ENCODE measurements at places on chromosomes 7 and 10.
A peak's percentile ranks its signal among the peaks of the same experiment; 100 is the strongest.

- no peak for DNase-seq
Observed at GRCh38 chr10:997266-998022, 9.2 kb downstream of the GTPBP4 start.

GRCh38 chr10:110597476-110597875, 30.0 kb downstream of the SMC3 start:
- DNase-seq: no peak

DNA sequence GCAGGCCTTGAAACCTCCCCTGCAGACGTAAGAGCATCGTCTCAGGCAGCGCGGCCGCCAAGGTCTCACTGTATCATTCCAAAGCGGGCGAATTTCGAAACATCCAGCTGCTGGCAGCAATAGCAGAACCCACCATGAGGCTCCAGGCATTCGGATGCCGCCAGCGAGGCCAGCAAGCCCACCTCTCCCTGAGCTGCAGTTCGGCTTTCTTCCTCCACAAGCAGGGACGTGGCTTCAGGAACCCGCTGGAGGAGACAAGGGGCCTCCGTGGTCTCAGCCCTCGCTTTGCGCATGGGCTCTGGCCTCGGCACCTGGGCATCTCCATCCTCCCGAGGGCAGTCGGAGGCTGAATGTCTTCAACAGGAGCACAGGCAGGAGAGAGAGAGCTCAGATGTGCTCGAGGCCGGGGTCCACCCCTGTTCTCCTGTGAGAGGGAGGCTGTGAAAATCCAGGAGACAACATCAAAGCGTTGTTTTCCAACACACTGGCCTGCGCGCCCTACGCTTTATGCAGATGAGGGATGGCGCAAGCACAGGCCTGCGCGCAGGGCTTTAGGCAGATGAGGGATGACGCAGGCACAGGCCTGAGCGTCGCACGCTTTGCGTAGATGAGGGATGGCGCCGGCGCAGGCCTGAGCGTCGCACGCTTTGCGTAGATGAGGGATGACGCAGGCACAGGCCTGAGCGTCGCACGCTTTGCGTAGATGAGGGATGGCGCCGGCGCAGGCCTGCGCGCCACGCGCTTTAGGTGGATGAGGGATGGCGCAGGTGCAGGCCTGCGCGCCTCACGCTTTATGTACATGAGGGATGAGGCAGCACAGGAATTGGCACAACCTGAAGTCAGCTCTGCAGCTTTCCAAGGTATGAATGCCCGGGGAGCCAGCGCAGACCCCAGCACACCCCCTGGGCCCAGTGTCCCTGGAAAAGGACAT, 103.2 kb downstream of the WDR37 start:
- no peak for DNase-seq

- DNase-seq: no peak
Observed at GRCh38 chr7:6161463-6162330, 110.7 kb downstream of the CYTH3 start.

DNA sequence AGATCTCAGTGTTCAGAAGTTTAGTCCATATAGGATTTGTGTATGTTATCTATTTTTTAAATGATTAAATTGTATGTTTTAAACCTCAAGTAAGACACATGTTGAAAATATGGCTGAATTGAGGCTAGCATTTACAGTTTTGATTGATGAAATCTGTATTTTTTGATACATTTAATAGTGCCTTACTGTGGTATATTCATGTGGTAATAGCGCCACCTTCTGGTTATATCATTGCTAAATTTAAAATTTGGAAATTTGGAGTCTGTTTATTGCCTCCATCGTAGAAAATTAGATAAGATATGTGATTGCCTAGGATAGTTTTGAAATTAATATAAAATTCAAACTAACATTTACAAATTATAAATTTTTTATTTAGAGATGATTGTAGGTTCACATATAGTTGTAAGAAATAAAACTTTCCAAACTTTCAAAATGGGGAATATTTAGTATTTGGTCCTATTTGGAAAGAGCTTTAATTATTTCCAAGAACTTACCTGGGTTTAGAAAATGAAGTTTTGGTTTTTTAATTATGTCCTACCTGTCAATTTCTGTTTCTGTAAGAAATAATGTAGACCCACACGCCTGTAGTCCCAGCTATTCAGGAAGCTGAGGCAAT, 19.1 kb upstream of the ARMS2 start:
- peak; percentile 9 for DNase-seq

GRCh38 chr7:45173596-45174327, 16.2 kb downstream of the RAMP3 start:
- no peak for DNase-seq

Measured in NCI-H2081 (cell line).